Adrenal gland (tissue), 19 donors: ENCODE measurements at places on chromosomes 2 and 18. TPM values are rescaled to one million over a fixed set of nuclear protein-coding genes. Genes with fewer than 3 reads are reported as not detected.

CHCHD5 gene
- total RNA-seq: 19.1 TPM

TEKT4 gene
- 0.31 TPM for total RNA-seq

UGT1A5 gene
- 0.43 TPM for total RNA-seq

KIAA2012 gene
- not detected for total RNA-seq

TEX44 gene
- not detected for total RNA-seq

GNLY gene
- 1.3 TPM for total RNA-seq

LBX2 gene
- total RNA-seq: 0.84 TPM
